T-helper 2 cell (primary cell): ENCODE measurements at places on chromosomes 4 and X.

- no peak for DNase-seq
Observed at GRCh38 chrX:150886381-150886780, 12.1 kb downstream of the CD99L2 start.

GRCh38 chr4:128162434-128162833, 101.3 kb downstream of the LARP1B start:
- no peak for DNase-seq

DNA sequence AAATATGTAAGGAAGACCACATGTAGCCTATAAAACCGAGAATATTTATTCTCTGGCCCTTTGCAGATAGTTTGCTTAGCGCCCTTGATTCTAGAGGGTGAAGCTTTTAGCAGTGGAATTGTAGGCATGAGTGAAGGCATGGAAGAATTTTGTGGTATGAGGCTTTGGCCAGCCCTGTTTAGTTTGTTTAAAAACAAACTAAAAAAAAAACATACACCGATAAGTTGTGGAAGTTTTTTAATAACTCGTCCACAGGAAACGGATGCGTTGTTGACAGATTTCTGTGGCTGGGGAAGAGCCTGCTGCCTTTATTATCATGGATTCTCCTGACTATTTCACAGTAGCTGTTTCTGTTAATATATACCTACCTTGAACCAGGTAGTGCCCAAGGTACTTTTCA, 194.7 kb upstream of the LNX1 start:
- DNase-seq: no peak

DNA sequence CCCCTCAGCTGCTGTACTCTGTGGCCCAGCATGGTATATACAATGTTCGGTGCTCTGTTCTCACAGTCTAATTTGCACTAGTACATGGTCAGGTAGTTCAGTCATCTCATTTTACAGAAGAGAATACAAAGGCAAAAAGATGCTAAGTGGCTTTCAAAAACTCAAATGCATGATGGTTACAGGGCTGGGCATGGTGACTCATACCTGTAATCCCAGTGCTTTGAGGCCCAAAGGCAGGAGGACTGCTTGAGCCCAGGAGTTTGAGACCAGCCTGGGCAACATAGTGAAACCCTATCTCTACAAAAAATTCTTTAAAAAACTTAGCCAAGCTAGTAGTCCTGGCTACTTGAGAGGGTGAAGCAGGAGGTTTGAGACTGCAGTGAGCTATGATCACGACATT, 210.5 kb upstream of the KIT start:
- no peak for DNase-seq

- no peak for DNase-seq
Observed at GRCh38 chr4:156437666-156438065, 484.0 kb upstream of the CTSO start.

DNA sequence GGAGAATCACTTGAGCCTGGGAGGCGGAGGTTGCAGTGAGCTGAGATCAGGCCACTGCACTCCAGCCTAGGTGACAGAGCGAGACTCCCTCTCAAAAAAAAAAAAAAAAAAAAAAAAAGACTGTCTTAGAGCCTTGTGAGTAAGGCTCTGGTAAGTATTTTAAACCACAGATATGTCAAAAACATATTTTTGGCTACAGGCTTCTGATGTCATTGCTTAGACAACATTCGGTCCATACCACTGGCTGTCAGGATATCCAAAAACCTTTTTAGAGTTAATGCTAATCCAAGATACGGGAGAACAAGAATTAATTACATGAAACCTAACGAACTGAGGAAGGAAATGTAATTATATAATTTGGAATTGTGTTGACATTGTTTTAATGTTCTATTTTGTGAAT, 999.5 kb upstream of the PABPC4L start:
- DNase-seq: no peak

- no peak for DNase-seq
Observed at GRCh38 chr4:14465507-14465906, 536.8 kb upstream of the CPEB2 start.

DNA sequence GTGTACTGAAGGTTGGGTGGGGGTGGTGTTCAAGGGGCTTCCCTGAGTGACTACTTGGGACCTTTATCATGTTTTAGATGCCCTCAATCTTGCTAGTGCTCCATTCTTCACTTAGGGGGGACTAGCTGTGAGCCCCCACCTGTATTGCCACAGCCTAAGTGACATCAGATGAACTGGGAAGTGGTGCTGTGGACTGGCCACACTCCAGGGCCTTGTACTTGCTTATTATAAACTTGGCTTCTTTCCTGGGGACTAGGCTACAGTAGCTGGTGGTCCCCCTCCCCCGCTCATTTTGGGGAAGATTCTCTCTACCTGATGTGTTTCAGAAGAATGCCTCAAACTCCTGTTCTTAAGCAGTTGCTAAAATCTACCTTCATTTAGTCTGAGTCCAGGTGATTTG, 46.7 kb upstream of the WDR1 start:
- DNase-seq: no peak

DNA sequence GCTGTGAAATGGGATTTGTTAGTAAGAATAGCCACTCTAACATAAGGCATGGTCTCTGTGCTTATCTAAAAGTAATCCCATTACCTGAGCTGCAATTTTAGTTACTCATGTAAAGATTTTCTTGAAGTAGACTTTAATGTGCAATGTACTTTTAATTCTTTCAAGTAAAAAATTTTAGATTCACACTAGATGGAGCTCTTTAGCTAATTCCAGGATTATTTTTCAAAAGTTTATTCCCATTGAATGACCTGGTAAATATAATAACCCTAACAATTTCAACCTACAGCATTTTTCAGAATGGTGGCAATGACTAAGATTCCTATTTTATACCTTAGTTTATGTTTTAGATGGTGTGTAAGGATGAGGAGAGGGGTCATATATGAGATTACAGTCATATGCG, 18.1 kb downstream of the USP38 start:
- no peak for DNase-seq

GRCh38 chrX:39905946-39906345, 191.8 kb downstream of the BCOR start:
- no peak for DNase-seq

DNA sequence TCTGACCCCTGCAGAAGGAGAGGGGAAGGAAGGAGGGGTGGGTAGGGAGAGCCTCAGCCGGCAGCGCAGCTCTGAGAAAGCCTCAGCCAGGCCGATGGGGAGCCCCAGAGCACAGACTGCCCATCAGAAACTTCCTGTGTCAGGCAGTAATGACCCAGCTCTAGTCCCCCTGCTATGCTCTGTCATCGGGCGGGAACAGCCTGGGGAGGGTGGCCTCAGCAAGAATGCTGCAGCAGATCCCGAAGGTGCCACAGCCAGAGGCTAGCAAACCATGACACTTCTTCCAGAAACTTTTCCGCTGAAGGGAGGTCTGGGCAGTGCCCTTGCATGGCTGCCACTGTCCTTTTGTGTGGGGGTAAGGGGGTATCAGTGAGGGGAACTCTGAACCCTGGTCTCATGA, 279.0 kb downstream of the BCOR start:
- DNase-seq: no peak

- no peak for DNase-seq
Observed at GRCh38 chr4:63155561-63155960, 1253.7 kb downstream of the TECRL start.

- no peak for DNase-seq
Observed at GRCh38 chr4:120056246-120056645, 10.4 kb downstream of the MAD2L1 start.

GRCh38 chr4:101791182-101791558, 640 bp downstream of the BANK1 start:
- no peak for DNase-seq

- DNase-seq: no peak
Observed at GRCh38 chr4:54213761-54214160, 15.3 kb upstream of the PDGFRA start.

DNA sequence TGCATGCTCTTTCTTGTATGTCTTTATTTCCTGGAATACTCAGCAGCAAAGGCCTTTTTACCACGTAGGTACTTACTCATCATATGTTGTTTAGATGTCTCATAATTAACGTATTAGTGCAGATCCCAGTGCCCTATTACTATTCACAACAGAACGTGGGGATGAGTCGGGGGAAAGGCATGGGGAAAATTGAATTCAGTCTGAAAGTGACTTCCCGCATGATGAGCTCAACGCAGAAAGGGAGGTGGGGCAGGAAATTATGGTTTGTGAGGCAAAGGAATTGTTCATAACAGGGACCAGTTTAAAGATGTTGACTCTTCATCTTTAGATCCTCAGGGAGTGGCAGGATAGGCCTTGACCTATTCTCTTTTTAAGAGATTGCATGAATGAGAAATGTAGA, 2.0 kb upstream of the TMPRSS11D start:
- no peak for DNase-seq

DNA sequence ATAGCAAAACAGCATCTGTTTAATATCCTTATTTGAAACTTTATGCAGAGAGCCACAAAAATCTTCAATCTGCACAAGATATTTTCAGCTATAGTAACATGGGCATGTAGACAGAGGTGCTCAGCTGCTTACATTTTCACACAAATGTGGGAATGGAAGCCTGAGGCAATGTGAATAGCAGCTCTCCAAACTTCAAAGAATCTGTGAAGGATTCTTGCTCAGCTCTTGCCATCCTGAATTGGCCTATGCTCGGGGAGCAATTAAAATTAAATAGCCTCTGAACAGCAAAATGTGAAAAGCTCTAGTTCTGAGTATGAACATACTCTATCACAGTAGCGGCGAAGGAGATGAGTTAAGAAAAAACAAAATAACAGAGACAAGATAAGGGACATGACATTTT, 1523.8 kb downstream of the PCDH7 start:
- DNase-seq: no peak

DNA sequence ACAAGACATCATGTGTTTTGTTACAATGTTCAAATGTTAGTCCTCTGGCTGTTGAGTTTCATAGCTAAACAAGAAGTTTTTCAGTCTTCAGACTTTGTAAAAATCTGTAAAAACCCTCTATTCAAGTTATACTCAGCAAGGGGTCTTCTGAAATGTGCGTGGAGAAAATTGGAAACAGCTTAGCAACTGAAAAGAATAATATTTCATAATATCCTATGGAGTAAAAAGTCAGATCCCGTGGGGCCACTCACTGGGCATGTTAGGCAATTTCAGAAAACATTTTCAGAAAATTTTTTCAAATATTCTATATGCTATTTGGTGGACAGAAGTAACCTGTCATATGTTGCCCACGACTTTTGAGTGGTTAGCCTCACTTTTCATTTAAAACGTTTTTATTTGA, 118.3 kb downstream of the CORIN start:
- DNase-seq: no peak
